NCI-H345 (cell line): ENCODE measurements at places on chromosomes 4 and X.

DNA sequence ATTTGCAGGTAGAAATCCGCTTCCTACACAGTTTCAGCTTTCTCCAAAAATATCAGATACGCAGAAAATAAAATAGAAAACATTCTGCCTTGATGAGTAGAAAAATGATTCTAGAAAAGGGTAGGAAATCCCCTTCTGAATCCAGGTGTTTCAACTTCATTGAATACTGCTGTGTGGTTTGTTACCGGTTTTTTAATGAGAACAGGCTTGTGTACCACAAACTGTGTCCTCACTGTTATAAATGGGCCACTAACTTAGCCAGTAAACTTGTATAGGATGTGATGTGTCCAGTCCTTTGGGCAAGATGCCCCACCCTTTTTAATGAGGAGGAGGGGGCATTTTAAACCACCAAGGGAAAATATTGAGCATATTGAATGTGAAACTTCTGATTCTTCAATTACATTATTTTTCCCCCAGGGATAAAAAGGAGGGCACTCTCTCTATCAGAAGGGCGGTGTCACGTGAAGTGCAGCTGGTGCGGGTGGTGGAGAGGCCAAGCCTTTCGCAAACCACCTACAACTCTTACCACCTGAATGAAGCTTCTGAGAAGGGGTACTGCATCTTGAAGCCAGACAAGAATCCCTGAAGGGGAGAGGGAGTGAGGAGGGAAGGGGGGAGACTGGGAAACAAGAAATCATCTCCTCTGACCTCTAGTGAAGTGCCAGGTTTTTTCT lies 4.5 kb downstream of the CXXC4 start:
- peak; percentile 24 for DNase-seq

DNA sequence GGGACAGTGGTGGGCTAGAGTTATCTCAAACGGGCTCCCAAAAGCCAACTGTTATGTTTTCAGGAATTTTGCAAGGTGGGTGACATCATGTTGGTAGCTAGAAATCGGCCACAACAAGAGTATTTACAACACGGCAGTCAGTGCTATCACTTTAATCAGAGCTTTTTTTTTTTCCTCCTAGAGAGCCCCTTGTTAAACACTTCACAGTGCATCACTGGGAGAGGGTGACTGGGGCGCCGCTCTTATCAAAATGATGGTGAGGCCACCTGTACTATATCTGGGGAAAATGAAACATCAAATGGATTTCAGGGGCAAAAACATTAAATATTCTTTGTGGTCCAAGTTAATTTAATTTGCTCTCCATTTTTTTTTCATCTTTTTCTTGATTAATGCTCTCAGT lies 44.9 kb downstream of the MAMLD1 start:
- DNase-seq: no peak

DNA sequence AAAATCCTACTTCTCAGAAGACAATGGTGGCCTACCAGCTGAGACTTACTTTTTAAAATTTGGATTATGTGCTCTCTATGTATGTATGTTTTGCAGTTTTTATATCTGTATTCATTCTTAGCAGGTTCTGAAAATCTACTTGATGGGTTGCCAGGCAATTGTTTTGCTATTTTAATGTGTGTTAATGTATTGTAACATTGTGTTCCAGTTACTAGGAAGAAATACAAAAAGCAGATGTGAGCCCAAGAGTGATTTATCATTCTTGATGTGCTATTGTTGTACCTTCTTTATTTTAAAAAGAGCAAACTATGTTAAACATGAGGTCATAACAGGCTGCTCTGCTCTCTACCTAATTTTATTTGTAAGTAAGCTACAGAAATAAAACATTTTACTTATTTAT lies 81.9 kb downstream of the REPS2 start:
- no peak for DNase-seq

DNA sequence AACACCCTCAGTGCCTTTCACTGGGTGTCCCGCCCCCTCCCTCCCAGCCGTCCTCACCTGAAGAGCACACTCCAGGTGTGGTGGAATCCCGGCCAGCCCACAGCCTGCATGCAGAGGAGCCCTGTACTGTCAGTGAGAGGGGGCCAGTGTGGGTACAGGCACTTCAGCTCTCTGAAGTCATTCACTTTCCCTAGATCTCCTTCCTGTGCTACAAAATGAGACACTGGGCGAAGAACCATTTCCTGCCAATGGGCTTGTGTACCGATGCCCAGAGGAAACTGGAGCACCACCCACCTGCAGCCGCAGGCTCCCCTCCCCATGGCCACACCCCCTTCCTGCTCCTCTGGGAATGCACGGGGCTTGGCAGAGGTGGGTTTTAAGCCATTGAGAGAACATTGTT lies 73.9 kb upstream of the C4orf50 start:
- no peak for DNase-seq

- DNase-seq: no peak
Measured at GRCh38 chr4:1208970-1209704, 36.8 kb upstream of the SPON2 start.

- no peak for DNase-seq
Measured at GRCh38 chrX:153934148-153934761, 582 bp downstream of the NAA10 start.

GRCh38 chrX:42085836-42086235 lies 162.5 kb upstream of the CASK start:
- no peak for DNase-seq

DNA sequence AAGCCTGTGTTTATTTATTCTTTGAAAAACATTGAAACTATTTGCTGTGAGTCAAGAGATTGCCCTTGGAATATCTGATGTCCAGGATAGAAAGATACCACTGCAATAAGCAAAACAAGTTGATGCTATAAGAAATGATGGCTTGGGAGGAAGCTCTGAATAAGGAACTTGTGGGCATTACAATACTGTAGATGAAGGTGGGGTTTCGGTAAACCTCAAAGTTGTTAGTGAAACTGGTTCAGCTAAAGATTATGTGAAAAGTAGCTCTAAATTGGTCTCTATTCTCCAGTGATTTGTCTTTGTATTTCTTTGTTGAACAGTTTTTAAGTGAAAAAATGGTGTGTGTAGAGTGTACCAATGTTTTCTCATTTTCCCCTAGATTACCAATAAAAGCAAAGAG lies 128.7 kb downstream of the AKAP4 start:
- no peak for DNase-seq

DNA sequence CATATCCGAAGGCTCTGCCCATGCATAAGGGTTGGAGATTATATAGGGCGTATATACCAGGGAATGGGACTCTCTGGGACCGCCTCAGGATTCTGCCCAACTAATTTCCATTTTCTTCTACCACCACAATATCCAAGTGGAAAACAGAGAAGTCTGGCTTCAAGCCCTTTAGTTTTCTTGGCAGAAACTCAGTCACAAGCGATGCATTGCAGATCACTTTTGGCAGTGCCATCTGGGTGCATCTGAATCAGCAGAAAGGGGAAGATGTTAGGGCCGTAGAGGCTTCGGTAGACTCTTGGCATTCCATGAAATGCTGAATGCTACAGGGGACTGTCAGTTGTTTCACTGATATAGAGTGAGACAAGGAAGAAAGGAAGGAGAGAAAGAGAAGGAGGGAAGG lies 94.1 kb upstream of the FAM9B start:
- DNase-seq: no peak

GRCh38 chr4:119721878-119722277 lies 93.3 kb upstream of the PDE5A start:
- DNase-seq: no peak

- DNase-seq: no peak
Measured at GRCh38 chr4:152165846-152166245, 370.0 kb downstream of the FBXW7 start.

DNA sequence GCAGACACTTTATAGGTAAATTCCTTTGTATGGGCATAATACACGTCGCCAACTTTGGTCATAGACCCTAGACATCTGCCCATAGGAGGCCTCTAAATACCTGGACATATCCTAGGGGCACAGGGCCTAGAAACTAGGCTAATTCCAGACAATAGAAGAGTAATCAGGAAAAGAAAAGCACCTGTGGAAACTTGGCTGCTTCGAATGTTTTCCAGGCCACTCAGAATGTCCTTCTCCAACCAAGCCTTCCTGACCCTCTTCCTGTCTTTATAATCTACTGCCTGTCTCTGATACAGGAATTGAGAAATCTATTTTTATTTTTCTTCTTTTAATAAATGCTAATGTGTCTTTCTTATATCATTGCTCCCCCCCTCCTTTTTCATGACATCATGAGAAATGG lies 493.1 kb downstream of the IL15 start:
- DNase-seq: no peak

GRCh38 chr4:161792991-161793390 lies 370.8 kb downstream of the FSTL5 start:
- no peak for DNase-seq

DNA sequence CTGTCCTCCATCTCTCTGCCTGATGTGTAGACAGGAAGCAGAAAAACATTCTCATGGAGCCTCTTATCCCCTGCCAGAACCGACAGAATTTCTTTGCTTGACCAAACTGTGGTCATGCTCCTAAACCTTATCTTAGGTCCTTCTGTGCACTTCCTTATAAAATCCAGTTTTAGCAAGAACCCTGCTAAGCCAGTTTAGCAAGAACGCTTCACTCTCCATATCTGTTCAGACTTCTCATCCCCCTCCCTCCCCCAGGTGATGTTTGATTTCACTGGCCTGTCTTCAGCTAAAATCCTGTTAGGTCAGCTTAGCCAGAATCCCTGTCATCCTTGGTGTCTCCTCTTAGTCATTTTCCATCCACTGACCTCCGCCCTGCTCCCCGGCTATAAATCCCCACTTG lies 1130.9 kb upstream of the PRKX start:
- DNase-seq: no peak
